ENCODE measurements at places on chromosomes 4 and X. TPM values are rescaled to one million over a fixed set of nuclear protein-coding genes. Genes with fewer than 3 reads are reported as not detected.

DNA sequence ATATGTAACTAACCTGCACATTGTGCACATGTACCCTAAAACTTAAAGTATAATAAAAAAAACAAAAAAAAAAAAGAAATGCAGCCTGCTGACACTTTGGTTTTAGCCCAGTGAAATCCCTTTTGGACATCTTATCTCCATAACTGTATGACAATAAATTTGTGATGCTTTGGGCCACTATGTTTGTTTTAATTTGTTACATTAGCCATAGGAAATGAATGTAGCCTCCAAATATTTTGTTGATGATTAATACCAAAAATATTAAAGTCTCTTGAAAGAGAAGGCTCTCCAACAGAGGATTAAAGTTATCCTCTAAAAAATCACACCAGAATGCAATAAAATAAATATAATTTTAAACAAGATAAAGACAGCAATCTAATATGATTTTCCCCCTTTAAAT is 852.7 kb upstream of the SLIT2 start:
- no peak for DNase-seq

GRCh38 chr4:184248216-184248615 is 30.5 kb upstream of the ENPP6 start:
- no peak for DNase-seq

ADH7 gene
- polyA plus RNA-seq, result not detected

DNA sequence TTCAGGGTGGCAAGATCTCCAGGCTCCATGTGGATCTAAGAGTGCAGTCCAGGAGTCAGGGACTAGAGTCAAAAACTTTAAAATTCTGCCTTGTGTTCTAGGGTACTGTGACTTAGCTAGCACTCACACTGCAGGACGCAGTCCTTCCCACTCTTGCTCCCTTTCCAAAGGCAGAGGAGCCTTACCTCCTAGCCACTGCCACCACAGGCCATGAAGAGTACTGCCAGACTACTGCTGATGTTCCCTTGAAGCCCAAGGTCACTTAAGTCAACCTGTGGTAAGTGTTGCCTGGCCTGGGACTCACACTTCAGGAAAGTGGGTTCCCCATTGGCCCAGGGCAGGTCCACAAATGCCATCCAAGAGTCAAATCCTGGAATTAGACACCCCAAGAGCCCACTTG is 632.2 kb downstream of the PCDH19 start:
- no peak for DNase-seq

RASL11B gene
- 0.36 TPM for polyA plus RNA-seq

DNA sequence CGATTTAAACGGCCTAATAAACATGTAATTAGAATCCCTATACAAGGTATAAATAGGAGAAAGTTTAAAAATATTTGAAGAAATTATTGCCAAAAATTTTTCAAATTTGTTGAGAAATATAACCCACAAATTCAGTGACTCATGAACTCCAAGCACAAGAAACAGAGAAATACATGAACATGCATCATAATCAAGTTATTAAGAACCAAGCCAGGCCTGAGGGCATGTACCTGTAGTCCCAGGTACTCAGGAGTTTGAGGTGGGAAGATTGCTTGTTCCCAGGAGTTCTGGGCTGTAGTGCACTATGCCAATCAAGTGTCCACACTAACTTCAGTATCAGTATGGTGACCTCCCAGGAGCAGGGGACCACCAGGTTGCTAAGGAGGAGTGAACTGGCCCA is 341.9 kb downstream of the CAMK2D start:
- DNase-seq, result no peak

- DNase-seq, result peak; percentile 38
Observed at GRCh38 chr4:42816880-42817400, 75.6 kb upstream of the GRXCR1 start.

FAM47A gene
- polyA plus RNA-seq, result not detected

DNA sequence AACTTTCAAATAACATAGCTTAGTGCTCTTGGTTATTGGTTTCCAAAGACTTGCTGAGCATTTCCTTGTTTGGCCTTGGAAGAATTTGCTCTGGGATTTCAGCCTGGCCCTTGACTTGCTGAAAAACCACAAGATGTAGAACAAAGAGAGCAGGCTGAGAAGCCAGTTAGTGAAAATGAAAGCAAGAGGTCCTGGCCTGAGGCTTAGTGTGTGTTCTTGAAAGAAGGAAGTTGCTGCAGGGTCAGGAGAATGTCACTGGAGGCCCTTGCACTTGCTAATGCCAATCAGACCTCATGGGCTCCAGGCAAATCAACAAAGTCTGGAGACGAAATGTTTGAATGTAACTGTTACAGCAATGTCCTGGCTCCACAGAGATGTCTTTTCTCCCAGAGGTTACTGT is 79.4 kb downstream of the SYNPO2 start:
- peak; percentile 55 for DNase-seq

EPHA5 gene
- polyA plus RNA-seq, result not detected

DYNLT3 gene
- 18.7 TPM for polyA plus RNA-seq

HTRA3 gene
- polyA plus RNA-seq, result not detected

DNA sequence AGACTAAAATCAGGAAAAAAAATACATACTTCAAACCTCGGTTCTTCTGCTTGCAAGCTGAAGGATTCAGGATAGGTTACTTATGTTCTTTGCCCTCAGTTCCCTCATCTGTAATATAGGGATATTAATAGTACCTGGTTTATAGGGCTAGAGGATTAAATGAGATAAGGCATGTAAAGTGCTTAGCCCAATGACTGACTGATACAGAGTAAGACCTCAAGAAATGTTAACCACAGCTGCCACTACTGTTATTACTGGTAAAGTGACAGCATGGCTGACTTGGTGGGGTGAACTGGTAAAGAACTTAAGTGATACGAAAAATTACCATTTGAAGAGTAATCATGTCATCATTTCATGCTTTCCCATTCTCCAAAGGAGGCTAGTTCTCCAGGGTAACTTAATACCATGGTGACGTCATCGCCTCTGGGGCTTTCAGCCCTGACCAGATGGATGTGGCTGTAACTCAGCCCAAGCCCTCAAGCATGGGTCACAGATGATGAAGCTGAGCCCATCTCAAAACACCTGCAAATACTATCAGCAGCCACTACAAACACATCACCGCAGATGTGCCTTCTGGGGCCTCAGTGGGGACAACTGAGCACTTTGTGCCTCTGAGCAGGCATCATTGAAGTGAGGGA is 44.5 kb upstream of the SCML1 start:
- DNase-seq, result no peak

KCND1 gene
- polyA plus RNA-seq, result 2.2 TPM

CFAP99 gene
- polyA plus RNA-seq, result not detected

SLC9A7 gene
- 24.9 TPM for polyA plus RNA-seq

- peak; percentile 5 for DNase-seq
Observed at GRCh38 chr4:64584981-64585557, 175.8 kb upstream of the TECRL start.

DNA sequence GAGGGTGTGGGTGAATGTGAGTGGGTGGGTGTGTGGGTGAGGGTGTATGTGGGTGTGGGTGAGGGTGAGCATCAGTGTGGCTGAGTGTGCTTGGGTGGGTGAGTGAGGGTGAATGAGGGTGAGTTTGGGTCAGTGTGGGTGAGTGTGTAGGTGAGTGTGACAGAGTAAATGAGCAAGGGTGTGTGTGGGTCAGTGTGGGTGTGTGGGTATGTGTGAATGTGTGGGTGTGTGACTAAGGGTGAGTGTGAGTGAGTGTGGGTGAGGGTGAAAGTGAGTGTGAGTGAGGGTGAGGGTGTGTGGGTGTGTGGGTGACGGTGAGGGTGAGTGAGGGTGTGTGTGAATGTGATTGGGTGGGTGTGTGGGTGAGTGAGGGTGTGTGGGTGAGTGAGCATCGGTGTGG is 1676.7 kb upstream of the TENM3 start:
- no peak for DNase-seq

COX7B2 gene
- not detected for polyA plus RNA-seq

DNA sequence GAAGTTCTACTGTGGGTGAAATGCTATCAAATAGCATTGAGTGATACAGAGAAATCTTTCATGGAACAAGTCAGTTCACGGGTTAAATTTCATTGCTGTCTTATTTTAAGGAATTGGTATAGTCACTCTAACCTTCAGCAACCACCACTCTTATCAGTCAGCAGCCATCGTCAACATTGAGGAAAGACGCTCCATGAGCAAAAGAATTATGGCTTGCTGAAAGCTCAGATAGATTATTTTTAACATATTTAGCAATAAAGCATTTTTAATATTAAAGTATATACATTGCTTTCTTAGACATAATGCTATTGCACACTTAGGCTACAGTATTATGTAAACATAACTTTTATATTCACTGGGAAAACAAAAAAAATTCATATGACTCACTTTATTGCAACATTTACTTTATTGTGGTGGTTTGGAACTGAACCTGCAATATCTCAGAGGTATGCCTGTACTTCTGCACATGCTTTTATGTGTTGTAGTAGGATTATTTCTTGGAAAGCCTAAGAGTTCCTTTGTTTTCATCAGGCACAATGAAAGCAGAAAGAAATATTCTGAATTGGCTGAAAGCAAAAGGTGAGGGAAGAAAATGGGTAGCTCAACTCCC is 586.7 kb downstream of the GBA3 start:
- no peak for DNase-seq

DNA sequence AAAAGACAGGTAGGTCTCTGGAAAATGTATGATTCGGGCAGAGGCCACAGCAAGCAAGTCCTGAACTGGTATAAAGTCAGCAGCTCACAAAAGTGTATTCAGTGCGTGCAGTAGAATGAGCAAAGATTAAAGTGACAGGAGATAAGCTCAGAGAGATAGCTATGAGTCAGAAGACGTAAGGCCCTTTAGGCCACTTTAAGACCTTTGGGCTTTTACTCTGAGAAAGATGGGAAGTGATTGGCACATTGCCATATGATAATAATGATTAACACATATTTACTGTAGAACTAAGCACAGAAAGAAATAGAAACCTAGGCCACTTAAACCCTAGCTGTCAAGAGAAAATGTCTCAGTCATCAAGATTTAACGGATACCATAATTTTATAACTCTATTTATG is 51.7 kb downstream of the TBCK start:
- DNase-seq, result no peak

ASB11 gene
- not detected for polyA plus RNA-seq

DNA sequence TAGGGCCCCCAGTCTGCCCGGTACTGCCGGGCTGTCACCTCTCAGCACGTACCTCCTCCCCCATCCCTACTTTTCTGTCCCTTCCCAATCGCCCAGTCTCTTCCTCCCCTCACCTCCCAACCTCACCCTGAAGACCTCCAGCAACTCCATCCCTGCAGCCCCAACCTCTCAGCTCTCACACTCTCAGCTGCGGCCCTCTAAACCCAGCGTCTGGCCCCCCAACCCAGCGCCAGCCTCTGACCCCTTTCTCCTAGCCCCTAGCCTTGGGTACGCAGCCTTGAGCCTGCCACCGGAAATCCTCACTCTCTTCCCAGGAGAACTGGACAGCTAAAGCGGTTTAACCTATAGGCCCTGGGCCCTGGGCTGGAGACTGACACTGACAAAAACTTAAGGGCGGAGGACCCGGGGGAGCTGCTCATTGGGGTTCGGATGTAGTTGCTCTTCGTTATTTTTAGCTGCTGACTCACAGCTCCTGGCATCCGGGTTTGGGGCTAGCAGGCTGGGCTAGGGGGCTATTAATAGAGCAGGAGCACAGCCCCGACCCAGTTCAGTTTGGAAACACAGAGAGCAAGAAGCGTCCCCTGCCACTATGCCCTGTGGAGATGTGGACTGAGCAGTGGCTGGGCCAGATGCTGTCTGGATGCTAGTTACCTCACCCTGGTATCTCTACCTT is 9.6 kb upstream of the DLG3 start:
- peak; percentile 35 for DNase-seq

GRCh38 chr4:79917246-79917645 is 155.8 kb downstream of the ANTXR2 start:
- DNase-seq, result peak; percentile 49

PNMA3 gene
- polyA plus RNA-seq, result 3.8 TPM

DNA sequence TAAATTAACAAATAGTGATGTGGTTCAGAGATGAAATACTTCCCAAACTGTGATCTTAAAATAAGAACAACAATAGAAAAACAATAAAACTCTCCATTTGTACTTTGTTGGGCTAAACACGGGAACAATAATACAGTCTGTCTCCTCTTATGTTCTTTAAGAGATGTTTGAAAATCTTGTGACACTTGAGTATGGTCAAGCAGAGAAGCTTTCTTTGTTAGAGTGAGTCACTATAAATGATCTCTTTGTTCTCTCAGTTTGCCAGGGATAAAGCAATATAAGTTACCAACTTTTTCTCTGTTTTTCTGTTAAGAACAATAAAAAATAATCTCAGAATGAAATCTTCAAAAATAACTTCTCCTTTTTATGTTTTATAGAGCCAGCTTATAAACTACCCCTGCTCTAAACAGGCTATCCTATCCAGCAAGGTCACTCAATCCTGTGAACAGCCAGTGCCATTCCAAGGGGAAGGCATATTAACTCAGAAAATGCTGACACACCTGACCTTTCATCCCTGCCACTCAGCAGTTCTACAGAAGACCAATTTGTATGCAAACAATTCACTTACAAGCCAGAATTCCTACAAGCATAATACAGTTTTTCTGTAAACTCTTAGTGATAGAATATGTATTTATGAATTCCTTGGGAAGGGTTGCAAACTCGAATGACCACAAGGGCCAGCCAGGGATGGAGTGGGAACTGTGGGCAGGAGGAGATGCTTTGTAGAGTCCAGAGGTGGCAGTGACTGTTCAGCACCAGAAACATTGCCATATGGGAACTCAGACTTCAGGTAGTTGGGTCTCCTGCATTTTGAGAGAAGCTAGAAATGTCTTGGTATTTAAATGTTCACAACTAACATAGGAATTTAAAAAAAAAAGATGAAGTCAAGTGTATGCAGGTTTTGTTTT is 52.2 kb downstream of the AFM start:
- no peak for DNase-seq
